ENCODE measurements at places on chromosomes 2 and 18.
A peak's percentile ranks its signal among the peaks of the same experiment; 100 is the strongest.

DNA sequence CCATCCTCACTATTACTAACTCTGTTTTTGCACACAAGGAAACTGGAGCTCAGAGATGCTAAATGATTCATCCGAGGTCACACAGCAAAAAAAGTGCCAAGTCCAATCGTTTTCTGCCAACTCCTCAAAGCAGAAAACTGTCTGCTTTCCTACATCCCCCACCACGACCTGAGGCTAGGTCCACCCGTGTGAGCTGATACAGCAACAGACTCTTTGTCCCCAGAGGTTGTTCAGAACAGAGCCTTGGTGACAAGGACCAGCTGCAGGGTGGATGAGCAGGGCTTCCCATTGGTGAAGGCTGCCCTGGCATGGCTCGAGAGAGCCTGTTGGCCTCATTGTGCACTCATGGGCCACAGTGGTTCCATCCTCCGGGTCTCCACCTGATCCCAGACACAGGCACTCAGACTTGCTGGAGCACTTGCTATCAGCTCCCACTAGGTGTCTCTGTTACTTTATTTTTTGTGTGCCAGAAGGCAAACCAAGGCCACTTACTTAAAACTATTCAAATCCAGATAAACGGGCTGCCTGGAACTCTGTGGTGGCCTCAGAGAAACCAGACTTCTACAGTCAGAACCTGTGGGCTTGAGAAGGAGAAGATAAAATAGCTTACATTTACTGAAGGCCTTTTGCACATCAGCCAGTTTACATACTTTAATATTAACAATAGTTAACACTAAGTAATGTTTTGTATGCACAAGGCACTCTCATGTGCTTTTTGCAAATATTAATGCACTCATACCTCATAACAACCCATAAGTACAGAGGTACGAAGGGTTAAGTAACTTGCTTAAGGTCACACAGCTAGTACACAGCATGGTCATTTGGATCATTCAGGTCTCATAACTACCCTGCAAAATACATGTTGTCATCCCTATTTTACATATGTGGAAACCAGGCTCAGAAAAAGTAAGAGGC, 62.9 kb upstream of the CTIF start:
- DNase-seq: peak; percentile 84

GRCh38 chr2:10550206-10551001, 102.3 kb upstream of the ODC1 start:
- no peak for DNase-seq

DNA sequence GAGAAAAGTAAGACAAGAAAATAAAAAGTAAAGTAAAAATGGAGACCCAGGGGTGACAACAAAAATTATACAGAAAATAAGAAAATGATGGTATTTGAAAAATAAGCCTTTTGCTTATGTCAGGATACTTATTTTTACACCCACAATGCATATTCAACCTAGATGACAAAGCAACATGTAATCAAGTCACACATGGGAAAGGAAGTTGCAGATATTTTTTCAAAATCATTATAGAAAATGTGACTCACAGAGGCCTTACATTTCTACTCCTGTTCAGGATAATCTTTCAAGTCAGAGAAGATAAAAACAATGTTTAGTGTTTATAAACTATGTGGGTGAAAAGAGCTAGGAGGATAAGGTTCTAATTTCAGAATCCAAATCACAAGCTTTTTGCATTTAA, 275.3 kb upstream of the UBE2E3 start:
- no peak for DNase-seq

DNA sequence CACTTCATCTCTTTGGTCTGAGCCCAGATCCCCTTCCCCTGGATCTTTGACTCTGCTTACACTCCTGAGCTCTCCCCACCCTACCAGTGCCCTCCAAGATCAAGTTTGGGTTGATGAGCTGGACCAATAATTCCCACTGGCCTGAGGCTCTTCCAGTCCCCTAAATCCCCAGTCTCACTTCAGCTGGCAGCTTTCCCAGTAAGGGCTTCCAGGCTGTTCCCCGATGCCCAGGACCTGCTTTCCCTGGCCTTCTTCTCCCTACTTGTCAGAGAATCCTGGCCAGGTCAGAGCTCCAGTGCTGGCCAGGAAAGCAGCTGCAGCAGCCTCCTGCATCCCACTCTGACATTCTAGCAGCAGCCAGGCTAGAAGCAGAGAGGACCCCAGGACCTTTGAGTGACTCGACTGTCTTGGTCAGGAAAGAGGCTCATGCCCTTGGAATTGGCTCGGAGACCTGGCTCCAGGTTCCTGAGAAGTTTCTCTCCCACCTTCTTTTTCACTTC, 3.5 kb downstream of the WNT6 start:
- DNase-seq: no peak

DNA sequence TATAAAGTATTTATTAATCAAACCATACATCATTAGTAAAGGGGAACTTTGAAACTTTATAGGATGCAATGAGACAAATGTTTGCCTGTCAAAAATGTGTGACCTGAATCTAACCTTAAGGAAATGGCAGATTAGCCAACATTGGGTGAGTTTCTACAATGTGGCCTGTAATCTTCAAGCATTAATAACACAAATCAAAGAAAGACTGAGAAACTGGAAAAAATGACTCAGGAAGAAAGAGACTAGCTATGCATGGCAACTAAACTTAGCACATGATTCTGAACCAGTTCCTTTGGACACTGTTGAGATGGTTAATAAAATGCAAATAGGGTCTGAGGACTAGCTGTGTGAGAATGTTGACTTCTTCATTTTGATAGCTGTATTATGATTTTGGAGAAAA, 628.6 kb upstream of the ID2 start:
- peak; percentile 52 for DNase-seq

DNA sequence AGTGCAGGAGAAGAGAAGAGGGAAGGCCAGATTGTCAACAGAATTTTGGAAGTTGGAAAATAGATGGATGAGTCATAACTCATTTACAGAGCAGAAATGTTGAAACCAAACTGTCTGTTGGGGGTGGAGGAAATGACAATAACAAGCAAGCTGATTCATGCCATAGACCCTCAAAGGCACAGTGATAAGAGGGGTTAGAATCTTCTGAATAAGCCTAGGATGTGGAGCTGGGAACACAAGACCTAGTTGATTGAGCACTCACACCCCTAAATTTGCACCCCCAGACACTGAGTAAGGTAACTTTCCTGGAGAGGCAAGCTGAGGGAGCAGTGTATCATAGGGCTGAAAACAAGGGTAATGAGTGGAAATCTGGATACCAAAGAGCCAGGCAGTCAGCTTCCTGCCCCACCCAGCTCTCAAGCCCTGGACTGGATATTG, 141.4 kb downstream of the SCG2 start:
- peak; percentile 75 for DNase-seq

GRCh38 chr2:131105950-131106801, 1.0 kb downstream of the PLEKHB2 start:
- peak; percentile 7 for DNase-seq

- no peak for DNase-seq
Measured at GRCh38 chr2:200732866-200733265, 78.8 kb upstream of the BZW1 start.

GRCh38 chr18:41311571-41312547, 643.2 kb upstream of the PIK3C3 start:
- no peak for DNase-seq

GRCh38 chr18:45034179-45034578, 353.5 kb downstream of the SETBP1 start:
- no peak for DNase-seq

- DNase-seq: no peak
Measured at GRCh38 chr18:35905436-35905835, 67.0 kb upstream of the RMP24 start.

DNA sequence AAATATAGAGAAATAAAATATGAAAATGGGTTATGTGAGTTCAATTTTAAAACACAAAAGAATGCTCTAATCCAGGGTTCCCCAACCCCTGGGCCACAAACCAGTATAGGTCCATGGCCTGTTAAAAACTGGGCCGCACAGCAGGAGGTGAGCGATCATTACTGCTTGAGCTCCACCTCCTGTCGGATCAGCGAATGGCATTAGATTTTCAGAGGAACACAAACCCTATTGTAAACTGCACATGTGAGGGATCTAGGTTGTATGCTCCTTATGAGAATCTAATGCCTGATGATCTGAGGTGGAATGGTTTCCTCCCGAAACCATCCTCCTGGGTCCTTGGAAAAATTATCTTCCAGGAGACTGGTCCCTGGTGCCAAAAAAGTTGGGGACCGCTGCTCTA, 34.7 kb downstream of the TTR start:
- DNase-seq: no peak

DNA sequence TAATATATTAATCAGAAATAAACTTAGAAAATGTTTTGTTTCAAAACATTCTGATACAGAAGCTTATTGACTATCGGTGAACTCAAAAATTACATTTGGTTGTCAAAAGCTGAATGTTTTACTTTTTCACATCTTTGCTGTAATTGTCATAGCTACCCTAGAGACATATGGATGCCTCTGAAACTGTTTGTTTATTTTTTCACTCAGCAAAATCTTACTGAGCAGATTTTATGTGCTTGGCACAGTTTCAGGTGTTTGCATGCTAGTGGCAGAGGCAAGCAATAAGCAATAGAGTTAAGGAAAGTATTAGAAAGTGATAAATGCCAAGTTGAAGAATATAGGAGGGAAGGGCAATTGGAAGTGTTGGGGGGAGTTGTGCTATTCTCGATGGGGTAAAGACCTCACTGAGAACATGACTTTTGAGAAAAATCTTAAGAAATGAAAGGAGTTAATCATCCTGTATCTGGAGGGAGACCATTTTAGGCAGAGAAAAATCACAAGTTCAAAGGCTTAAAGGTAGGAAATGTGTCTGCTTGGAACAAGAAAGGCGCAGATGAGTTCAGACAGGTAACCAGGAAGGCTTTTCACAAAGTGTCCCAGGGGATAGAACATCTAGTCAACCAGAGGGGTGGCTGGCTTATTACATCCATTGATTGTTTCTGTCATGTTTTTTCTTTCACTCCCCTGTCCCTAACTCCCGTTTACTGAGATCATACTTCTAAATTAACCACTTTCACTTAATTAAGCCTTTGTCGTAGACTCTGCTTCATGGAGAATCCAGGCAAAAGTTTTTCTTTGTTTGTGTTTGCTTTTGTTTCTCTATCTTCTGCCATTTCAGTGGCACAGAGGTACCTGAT, 27.2 kb upstream of the COBLL1 start:
- DNase-seq: no peak

GRCh38 chr2:206531996-206532543, 88.7 kb downstream of the ADAM23 start:
- peak; percentile 14 for DNase-seq

DNA sequence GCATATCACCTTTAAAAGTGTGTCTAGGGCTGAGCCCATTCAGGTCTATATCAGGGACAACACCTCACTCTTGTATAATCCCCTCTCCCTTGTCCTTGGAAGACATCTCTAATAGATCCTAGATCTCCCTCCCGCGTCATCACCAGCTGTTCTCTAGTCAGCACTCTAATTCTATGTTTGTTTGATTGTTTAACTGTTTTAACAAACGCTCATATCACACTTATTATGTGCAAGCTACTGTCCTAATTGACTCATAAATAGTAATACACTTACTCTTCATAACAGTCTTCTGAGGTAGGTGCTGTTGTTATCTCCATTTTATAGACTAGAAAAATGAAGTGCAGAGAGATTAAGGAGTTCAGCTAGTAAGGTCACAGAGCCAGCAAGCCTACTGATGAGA, 1.6 kb upstream of the ERMN start:
- DNase-seq: no peak

DNA sequence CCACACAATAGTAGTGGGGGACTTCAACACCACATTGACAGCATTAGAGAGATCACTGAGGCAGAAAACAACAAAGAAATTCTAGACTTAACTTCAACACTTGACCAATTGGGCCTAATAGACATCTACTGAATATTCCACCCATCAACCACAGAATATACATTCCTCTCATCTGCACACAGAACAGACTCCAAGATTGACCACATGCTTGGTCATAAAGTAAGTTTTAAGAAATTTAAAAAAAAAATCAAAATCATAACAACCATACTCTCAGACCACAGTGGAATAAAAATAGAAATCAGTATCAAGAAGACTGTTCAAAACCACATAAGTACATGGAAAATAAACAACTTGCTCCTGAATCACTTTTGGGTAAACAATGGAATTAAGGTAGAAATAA, 9.0 kb upstream of the FLACC1 start:
- no peak for DNase-seq

GRCh38 chr2:59425247-59425646, 1128.2 kb downstream of the BCL11A start:
- DNase-seq: no peak

DNA sequence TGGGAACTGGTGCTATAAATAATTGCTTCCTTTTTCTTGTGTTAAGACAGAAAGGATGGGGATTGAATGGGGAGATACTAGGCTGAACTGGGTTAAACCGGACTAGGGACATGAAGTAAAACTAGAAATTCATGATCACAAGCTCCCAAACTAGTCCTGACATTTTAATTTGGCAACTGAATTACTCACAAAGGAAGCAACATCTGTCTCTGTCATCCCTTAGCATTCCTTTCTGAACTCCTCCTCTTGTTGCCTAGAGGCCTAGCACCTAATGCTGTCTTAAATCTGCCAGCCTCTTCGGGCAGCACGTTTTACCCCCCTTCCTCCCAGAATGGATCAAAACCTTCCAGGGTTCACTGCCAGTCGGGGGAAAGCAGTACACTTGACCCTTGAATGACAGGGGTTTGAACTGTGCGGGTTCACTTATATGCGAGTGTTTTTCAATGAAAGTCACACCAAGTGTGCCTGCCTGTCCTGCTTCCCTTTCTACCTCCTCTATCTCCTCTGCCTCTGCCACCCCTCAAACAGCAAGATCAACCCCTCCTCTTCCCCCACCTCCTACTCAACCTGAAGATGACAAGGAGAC, 8.2 kb downstream of the KCTD1 start:
- peak; percentile 53 for DNase-seq

- no peak for DNase-seq
Measured at GRCh38 chr2:46135958-46136357, 161.2 kb upstream of the EPAS1 start.

DNA sequence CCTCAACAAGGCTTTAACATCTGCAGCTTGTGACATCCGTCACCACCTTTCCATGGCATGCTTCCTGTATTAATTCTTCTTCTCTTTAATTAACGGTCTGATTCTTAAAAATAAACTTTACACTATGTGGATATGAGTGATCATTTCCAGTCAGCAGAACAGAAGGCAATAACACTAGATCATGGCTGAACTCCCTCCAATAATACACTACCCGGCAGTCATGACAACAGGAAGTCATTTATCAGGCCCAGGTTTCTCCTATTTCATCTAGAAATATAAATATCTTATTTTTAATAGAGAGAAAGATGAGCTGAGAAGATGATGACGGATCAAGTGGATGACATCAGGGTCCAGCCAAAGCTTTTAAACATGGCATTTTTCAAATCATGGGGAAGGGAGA, 792.2 kb downstream of the SLC4A3 start:
- peak; percentile 23 for DNase-seq

- no peak for DNase-seq
Measured at GRCh38 chr18:49228187-49228586, 232.3 kb downstream of the DYM start.

GRCh38 chr2:226198956-226199355, 600.7 kb downstream of the IRS1 start:
- no peak for DNase-seq

- DNase-seq: no peak
Measured at GRCh38 chr2:7264791-7265190, 347.6 kb downstream of the RNF144A start.
